Stimulated activated CD4-positive, alpha-beta T cell treated with anti-CD3 and anti-CD28 coated beads, TNF-alpha, amount 100 ng/mL, for 4 hours (primary cell): ENCODE measurements at places on chromosomes 7 and 10.

DNA sequence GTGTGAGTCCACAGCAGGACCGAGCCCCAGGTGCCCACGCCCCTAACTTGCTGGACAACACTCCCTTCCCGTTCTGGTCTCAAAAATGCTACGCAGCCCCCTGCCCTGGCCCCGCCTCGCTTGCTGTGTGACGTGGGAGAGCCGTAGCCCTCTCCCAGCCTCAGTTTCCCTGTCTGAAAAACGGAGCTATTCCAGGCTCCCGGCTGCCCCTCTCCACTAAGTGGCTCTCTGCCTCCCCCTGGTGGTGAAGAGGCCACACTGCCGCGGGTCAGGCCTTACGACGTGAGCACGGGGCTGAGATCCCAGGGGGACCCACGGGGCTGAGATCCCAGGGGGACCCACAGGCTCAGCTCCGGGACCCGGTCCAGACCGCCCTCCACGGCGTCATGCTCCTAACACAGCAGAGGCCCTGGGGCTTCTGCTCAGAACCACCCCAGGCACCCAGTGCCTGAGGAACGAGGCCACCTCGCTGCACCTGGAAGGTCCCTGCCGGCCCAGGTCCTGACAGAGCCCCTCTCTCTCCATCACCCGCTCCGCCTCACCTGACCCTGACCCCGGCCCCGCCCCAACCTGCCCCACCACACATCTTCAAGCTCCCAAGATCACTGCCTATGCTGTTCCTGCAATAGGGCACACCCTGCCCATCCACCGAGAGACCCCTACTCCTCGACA is 26.7 kb downstream of the MICALL2 start:
- DNase-seq, result peak; percentile 83

- DNase-seq, result no peak
These were observed 28.7 kb upstream of the TNS3 start for GRCh38 chr7:47610506-47611044.

- no peak for DNase-seq
These were observed 43.4 kb downstream of the DNMBP start for GRCh38 chr10:99966306-99966705.

GRCh38 chr7:42016517-42016916 is 220.5 kb downstream of the GLI3 start:
- no peak for DNase-seq

DNA sequence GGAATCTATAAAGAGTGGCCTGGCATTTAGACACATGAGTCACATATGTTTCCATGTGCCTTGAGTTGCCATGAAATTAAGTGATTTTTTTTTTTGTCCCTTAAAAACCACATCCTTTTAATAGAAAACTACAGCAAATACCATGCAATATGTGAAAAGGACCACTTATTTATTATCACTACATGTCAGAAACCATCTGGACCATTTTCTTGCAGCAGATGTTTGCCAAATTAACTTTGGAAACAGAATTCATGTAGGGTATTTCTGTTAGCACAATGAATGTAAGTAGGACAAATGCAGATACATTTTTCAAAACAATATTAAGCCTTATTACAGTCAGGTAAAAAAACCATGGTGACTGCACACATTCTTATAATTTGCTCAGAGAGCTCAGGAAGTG is 230.6 kb downstream of the REEP3 start:
- no peak for DNase-seq

DNA sequence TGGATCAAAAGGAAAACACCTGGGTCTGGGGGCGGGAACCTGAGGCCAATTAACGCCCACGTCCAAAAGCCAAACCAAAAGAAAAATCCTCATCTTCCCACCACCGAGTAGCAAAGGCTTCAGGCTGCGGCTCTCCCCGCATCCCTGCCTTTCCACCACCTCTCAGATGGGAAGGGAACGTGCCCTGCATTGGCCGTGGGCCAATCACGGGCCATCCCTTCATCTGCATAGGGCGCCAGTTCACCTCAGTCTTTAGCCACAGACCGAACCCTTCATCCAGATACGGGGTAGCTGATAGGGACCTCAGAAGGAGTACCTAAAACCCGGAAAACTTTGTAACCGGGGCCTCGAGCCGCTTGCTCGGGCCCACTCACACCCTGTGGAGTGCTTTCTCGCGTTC is 626 bp downstream of the PRPF18 start:
- DNase-seq, result no peak

GRCh38 chr10:5373307-5373706 is 8.5 kb downstream of the UCN3 start:
- no peak for DNase-seq

GRCh38 chr10:47359626-47360418 is 11.7 kb downstream of the RBP3 start:
- no peak for DNase-seq

DNA sequence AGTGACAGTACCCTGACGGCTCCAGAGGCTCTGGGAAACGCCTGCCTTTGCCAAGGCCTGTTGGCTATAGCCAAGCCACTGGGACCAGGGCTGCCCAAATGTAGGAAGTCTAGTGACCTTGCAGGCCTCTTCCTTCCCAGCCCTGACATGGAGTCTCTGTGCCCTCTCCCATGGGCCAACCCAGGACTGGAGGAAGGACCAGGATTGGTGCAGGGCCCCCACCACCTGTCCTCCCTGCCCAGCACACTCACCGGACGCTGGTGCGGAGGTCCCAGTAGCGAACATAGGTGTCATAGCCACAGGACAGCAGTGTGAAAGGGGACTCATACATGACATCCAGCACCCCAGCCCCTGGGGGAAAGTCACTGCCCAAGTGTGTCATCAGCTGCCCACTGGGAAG is 24.0 kb downstream of the DPCD start:
- no peak for DNase-seq

GRCh38 chr7:157928171-157928794 is 591.5 kb downstream of the DNAJB6 start:
- DNase-seq, result no peak

DNA sequence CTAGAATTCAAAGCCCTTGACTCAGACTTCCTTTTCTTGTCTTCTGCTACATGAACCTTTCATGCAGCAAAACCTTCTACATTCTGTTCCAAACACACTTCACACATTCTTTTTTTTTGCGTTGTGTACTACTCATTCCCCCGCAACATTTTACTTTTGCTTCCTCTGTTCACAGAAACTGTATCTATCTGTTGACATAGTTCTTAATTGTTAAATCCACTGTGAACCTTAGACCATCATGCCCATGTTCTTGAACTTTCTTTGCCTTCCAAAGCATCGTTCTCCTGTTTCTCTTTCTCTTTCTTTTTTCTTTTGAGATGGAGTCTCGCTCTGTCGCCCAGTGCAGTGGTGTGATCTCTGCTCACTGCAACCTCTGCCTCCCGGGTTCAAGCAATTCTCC is 14.2 kb downstream of the CCSER2 start:
- DNase-seq, result no peak

GRCh38 chr10:81873932-81874816 is 820 bp upstream of the NRG3 start:
- DNase-seq, result no peak

- no peak for DNase-seq
These were observed 535.6 kb upstream of the GHITM start for GRCh38 chr10:83603708-83604107.

DNA sequence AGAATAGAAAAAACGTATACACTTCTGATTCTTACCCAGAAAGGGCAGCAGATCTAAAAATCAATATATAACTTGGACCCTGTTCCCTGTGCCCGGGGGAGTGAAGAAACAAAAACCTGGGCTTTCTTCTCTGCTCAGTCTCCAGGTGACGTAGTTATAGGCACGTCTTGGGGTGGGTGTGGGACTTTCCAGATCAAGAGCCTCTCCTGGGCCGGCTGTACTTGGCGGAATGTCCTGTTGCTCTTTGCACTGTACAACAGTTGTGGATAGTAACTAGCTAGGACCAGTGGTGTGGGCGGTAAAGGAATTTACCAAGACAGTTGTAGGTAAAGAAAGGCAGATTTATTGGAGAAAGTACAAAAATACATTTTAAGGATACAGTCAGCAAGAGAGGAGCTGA is 40.4 kb upstream of the STEAP4 start:
- DNase-seq, result no peak

- no peak for DNase-seq
These were observed 24.5 kb upstream of the EEPD1 start for GRCh38 chr7:36128448-36129047.

DNA sequence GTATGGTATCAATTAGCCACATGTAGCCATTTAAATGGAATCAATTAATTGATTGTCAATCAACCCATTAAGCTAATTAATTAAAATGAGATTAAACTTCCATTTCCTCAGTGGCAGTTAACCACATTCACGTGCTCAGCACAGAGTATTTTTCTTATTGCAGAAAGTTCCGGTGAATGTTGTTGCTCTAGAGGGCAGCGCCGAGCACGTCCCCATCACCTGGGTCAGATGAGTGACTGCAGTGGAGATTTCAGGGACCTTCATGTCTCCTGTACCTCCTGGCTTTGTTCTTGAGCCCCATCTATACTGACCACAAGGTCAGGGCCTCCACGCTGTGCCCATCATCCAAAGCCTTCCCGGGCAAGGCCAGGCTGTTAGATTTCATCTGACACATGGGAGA is 168.8 kb upstream of the MKI67 start:
- no peak for DNase-seq

DNA sequence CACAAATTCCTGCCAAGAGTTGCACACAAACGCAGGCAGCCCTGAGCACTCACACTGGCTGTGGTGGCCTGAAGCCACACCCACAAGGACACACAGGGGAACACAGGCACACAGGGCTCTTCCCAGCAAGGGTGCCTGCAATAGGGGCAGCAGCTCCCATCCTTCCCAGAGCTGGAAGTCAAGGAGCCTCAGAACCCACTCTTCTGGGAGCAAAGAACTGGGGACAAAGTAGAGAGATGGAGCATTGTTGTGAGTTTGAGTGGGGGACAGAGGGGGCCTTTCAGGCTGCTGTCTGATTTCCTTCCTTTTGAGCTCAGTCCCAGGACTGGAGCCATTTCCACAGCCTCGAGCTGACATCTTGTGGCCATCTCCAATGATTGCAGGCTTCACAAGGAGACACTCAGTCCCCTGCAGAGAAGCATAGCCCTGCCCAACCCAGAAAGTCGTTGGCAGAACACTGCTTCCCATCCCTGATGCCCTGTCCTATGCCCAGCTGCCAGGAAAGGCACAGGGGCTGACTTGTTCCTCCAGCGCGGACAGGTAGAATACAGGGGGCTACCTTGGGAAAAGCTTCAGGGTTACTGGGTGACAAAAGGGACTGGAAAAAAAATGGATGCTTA is 34.4 kb upstream of the SLF2 start:
- DNase-seq, result no peak

- DNase-seq, result no peak
These were observed 70.7 kb upstream of the LRRC18 start for GRCh38 chr10:49010295-49010694.

- DNase-seq, result no peak
These were observed 190.2 kb upstream of the CTBP2 start for GRCh38 chr10:125350519-125350918.

GRCh38 chr7:127885843-127886242 is 145.4 kb downstream of the LRRC4 start:
- DNase-seq, result no peak

GRCh38 chr7:151387161-151388006 is 22.5 kb downstream of the WDR86 start:
- no peak for DNase-seq

- DNase-seq, result no peak
These were observed 75.0 kb upstream of the JCAD start for GRCh38 chr10:30134171-30134945.

DNA sequence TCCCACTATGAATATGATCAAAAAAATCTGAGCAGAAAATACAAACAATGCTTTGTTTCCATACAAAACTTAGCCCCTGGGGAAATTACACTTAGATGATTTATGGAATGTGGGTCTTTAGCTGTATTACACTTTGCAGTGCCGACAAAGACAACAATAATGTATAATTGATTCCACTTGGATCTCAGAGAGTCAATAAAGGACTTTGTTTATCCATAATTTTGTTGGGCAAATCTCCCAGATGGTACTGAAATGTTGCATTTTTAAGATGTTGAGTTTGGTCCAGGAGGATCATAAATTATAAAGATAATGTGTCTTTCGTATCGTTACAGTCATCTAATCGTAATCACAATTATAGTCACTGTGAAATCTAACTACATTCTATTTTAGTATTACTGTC is 66.9 kb upstream of the DOCK1 start:
- DNase-seq, result no peak

DNA sequence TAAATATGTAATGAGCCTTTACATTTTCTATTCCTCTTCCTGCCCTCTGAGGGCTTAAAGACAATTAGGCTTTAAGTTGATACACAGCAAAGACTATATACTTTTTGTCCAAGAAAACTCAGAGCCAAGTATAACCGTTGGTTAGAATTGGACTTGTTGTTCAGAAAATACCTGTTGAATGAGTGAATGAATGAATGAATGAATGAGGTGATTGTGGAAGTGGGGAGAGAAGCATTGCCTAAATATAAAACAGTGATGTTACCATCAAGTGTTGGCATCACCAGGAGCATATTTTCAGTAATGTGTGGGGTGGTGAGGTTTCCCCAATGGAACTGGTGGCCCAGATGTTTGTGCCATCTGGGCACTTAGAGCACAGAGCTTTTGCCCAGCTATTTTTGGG is 106.9 kb downstream of the AOAH start:
- no peak for DNase-seq

- DNase-seq, result no peak
These were observed 12.4 kb upstream of the ARHGAP12 start for GRCh38 chr10:31940839-31941653.

DNA sequence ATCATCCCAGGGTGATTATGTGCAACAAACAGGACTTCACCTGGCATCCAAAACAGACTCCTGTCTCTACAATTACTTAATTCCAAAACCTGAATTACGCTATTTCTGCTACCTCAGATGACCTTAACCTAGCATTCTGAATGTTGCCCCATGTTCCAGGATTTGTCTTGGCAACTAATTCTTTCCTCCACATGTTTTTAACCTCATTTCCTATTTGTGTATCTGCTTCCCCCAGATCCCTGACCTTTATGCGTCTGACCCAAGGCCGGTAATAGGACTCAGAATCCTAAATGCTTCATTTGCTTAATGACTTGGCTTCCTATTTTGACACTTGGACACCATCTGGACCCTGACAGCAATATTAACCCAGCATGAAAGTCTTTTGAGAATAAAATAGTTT is 8.7 kb upstream of the ING3 start:
- DNase-seq, result no peak

DNA sequence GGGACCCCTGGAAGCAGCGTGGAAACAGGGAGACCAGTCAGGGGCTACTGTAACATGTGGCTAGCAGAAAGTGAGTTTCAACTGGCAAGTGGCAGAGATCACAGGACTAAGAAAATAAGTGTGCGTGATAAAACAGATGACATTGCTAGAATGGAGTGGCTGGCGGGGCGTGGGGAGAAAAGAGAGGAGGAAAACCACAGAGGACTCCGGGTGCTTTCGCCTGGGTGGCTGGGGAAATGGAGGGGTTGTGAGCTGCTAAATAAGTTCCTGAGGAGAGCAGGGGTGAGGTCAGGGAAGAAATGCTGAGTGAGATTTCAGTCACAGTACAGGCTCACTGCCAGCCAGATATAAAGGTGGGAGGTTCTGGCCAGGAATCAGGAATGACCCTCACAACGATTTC is 166.9 kb downstream of the MYOF start:
- DNase-seq, result no peak

- DNase-seq, result no peak
These were observed 358.1 kb downstream of the THSD7A start for GRCh38 chr7:11473807-11474424.

- DNase-seq, result no peak
These were observed 83.6 kb downstream of the DNAJC1 start for GRCh38 chr10:21919906-21920305.

- DNase-seq, result no peak
These were observed 3.0 kb downstream of the GSAP start for GRCh38 chr7:77413128-77413527.
